Activated naive CD4-positive, alpha-beta T cell (primary cell): ENCODE measurements at places on chromosomes 12 and 14.

DNA sequence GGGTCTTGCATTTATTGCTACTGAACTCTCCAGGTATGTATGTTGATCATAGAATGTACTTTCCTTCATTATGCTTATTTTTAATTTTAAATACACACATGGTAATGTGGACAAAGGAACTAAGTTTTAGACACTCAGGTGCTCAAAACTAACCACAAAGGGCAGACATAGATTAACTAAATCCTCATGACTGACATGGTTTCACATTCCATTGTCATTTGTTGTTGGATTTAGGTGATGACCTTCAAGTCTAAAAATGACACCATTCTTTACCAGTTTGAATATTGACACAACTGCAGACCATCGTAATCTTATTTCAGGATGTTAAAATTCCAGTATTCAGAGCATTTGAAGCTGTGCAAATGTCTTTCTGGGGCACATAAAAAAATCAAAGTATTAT lies 128.4 kb downstream of the BBS10 start:
- no peak for DNase-seq

DNA sequence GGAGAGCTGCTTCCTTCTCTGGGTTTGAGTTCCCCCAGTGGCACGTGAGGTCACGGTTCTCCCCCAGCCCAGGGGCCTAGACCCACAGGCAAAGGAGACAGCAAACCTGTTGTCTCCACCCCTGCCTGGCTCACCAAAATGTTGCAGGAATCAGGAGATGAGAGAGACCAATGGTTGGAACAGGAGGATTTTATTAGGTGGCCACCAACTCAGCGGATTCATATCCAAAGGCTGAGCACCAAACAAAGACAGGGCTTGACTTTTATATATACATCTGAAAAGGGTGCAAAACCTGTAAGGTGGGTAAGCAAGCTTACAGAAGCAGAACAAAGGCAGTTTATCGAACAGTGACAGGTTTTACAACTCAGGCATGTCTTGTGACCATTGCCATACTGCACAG lies 9.2 kb upstream of the ADAM21 start:
- no peak for DNase-seq

- no peak for DNase-seq
Measured at GRCh38 chr12:1630827-1631591, 2.0 kb downstream of the WNT5B start.

GRCh38 chr12:77160931-77161330 lies 95.6 kb upstream of the E2F7 start:
- DNase-seq = no peak
